Breast epithelium (tissue), 4 donors: ENCODE measurements at places on chromosomes 3 and 15. TPM values are rescaled to one million over a fixed set of nuclear protein-coding genes. Genes with fewer than 3 reads are reported as not detected.

The BCHE gene
- 2.6 TPM for total RNA-seq

The DNAH12 gene
- total RNA-seq, result 0.32 TPM

The TMEM212 gene
- not detected for total RNA-seq

The VGLL3 gene
- 17.9 TPM for total RNA-seq

The COL8A1 gene
- total RNA-seq, result 43.6 TPM
